Germinal center (tissue), 1 donor: ENCODE measurements at places on chromosomes 1 and 21.

GRCh38 chr1:28915031-28915895, 894 bp downstream of the EPB41 start:
- DNase-seq: peak; percentile 5

DNA sequence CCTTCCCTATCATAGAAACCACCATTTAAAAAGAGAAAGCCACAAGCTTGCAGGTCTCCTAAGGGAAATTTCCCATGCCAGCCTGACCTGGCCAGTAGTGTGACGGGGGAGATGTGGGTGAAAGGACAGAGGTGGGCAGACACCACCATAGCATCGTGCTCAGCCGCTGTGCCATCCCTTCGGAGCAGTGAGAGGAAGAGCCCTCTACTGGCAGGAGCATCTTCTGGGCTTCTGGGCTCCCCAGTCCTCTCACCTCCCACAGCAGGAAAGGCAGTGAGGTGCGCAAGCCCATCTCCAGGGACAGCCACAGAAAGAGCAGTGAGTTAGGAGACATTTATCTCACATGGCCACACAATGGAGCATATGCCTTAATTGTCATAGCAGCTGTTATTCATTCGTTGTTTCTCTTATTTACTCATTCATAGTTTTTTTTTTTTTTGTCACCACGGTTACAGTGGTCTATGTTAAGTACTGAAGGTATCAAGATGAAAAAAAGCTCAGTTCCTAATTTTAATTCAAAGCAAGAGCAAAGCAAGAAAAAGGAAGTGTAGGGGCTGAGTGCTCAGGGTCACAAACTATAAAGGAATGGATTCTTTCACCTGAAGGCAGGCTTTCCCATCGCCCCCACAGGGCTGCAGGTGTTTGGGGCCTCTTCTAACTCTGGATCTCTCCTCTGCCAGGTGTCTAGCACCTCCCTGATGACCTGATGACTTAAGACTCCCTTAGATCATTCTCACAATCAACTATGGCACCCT, 48.8 kb upstream of the CAMK1G start:
- DNase-seq: no peak

DNA sequence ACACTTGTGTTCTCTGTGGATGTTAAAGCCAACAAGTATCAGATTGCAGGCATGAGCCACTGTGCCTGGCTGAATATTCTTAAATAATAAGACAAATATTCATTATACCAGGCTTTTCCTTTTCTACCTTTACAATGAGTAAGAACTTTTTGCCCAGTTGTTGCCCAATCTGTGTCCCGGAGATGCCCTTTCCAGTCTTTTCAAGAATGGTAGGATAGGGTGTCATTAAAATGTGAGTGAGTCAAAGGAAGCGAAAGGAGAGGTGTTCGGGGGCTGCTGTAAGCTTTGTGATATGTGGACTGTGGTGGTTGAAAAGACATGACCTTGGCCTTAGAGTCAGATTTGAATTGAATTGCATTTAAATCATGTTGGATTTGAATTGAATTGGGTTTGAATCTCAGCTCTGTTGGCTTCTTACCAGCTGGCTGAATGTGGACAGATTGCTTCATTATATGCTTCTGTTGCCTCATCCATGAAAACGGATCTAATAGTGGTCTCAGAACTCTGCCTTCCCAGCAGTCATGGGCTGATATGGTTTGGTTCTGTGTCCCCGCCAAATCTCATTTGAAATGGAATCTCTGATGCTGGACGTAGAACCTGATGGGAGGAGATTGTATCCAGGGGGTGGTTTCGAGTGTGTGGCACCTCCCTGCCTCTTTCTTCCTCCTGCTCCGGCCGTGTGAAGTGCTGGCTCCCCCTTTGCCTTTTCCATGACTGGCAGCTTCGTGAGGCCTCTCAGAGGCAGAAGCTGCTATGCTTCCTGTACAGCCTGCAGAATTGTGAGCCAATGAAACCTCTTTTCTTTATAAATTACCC, 22.7 kb upstream of the AADACL3 start:
- DNase-seq: no peak

GRCh38 chr1:109391626-109392025, 6.1 kb downstream of the SORT1 start:
- peak; percentile 31 for DNase-seq

DNA sequence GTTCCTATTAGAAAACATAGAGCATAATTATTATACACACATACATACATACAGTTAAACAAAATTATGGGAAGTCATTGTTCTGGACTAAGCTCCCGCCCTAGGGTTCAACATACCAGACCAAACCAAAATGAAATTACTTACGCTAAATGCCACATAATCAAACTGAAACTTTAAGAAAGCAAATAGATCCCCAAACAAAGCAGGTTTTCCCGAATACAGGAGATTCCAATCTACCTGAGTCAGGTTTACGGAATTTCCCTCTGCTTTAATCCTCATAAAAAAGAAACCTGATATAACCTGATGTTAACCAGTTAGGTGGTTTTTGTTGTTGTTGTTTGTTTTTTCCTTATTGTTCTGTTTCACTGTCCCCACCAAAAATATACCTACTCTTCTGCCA, 1886.9 kb downstream of the NCAM2 start:
- no peak for DNase-seq

DNA sequence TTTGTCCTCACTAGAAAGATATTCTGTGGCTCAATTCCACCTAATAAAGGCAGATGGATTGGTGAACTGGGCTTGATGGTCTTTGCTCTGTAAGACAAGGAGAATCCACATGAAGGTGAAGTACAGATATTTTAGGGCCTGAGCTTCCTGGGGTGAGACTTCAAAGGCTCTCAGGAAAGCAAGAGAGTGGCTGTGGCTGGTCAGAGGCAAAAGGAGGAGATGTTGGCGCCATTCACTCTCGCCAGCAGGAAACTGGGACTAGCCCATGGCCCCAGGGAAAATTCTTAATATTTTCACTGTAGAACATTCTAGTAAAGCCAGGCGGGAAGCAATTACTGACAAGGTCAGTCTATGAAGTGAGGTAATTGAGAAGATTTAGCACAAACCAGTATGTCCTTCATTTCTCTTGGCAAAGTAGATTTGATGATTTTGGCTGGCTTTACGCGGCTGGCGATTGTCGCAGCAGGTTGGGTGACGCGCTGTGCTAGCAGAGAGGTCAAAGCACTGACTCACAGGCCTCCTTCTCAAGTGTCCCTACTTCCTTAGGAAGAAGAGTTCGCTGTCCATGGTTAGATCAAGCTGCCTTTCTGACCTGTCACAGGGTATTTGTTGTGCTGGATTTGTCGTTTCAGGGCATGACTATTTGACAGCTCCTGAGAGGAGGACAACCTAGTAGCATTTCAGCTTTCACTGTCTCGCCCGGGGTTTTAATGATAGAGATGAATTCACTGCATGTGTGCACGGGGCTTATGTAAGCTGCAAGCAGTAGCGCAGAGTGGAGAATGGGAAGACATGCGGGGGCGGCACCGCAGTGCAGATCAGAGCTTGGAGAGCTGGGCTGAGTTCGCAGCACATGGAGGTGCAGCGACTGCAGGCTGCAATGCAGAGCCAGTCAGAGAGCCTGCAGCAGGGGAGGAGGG, 32.7 kb downstream of the XCL1 start:
- DNase-seq: no peak

GRCh38 chr1:80212948-80213347, 1206.4 kb upstream of the ADGRL4 start:
- no peak for DNase-seq

GRCh38 chr1:172179918-172180317, 240.6 kb upstream of the C1orf105 start:
- DNase-seq: no peak

DNA sequence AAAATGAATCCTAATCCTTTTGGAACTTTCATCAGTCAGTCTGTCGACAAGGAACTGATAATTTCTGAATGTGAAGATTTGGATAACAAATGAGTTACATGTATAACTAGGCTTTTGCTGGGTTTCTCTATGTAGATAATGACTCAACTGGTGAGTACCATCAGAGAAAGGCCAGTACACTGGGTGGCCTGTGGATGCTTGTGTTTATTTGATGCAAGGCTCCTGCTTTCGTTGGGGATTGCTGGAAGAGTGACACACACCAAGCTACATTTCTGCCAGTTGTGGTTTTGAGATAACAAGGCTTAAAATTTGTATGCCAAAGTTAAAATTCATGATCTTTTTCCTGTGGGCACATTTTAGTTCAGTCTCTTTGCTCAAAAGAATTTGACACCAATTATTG, 115.7 kb upstream of the UBE2U start:
- no peak for DNase-seq

DNA sequence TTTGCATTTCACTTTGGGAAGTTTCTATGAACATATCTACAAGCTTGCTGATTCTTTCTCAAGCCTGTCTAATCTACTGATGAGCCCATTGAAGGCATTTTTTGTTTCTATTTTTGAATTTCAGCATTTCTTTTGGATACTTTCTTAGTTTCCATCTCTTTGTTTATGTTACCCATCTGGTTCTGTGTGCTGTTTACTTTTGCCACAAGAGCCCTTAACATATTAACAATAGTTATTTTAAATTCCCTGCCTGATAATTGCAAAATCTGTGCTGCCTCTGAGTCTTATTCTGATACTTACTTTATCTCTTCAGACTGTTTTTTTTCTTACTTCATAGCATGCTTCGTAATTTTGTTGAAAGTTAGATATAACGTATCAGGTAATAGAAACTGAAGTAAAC, 75.8 kb upstream of the ZRANB2 start:
- no peak for DNase-seq

GRCh38 chr1:66247415-66248208, 286.3 kb upstream of the SGIP1 start:
- DNase-seq: no peak

DNA sequence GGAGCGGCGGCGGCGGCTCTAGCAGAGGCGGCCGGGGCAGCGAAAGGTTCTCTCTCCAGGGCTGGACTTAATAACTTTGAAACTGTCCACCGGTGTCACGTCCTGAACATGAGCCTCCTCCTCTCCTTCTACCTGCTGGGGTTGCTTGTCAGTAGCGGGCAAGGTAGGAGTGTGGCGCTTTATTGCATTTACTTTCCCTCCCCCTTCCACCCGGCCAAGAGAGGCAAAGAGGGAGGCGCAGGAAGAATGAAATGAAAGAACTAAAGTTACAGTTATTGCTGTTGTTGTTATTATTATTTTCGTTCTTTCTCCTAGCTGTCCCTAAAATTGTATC, 214 bp downstream of the NCAM2 start:
- DNase-seq: no peak

DNA sequence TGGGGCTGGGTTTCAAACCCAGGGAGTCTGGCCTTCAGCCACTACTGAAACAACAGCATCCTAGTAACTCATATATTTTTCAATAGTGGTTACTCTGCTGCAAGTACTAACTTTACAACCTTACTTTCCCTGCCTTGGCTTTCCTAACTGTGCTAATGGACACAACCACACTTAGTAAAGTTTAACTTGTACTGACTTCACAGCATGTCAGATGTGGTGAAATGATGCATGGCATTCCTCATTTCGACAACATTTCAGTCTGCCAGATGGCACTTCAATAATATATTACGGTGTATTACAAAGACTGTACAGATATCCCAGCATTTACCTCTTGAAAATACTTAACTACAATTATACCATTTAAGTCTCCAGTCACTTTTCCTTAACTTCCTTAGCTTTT, 27.8 kb downstream of the LRRC7 start:
- no peak for DNase-seq

GRCh38 chr1:86318436-86318835, 77.7 kb downstream of the ODF2L start:
- no peak for DNase-seq

DNA sequence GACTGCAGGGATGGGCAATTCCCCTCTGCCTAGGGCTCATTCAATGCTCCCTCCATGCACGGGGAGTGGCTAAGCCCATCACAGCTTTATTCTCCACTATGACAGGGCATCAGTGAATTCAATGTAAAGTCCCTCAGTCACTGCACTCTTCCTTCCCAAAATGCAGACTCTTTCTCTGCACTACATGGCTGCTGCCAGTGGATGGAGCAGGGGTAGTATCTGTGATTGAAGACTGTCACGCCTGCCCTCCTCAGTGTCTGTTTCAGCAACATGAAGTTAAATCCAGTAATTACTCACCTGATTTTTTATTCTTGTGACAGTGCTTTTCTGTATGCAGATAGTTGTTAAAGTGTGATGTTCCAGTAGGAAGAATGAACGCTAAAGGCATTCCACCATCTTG, 1323.2 kb downstream of the AMY1C start:
- DNase-seq: no peak

GRCh38 chr1:25698252-25698651, 81.7 kb downstream of the MAN1C1 start:
- no peak for DNase-seq

DNA sequence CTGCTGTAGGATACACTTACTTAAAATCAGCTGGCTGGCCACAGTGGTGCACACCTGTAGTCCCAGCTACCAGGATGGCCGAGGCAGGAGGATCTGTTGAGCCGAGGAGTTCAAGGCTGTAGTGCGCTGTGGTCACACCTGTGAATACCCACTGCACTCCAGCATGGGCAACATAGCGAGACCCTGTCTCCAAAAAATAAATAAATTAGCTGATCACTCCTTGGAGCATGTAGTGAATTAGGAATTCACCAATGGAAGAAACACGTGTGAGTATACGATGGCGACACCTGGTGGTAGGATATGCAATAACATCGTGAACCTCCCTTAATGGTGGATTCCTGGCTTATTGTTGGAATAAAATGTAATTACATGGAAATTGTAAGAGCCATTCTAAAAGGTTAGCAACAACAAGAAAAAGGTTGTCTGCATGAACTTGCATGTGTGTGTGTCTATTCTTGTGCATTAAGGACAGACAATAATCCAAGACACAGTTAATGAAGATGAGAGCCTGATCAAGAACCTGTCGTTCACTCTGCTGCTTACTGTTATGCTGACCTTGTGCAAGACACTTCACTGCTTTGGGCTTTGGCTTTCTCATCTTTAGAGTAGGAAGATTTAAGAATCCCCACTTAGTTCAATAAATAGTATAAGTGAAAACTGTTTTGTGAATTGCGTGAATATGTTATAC, 38.6 kb upstream of the COX20 start:
- peak; percentile 54 for DNase-seq

DNA sequence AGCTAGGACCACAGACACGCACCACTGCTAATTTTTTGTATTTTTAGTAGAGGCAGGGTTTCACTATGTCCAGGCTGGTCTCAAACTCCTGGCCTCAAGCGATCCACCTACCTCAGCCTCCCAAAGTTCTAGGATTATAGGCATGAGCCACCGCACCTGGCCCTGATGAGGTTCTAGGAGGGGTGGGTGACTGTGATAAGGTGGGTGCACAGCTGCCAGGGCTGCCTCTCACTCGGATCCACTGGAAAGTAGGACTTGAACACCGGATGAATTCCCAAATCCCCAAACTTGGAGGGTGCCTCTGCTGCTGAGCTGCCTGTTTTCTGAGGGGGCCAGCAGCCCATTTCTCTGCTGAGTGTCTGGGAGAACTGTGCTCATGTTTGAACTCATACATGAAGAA, 68.2 kb upstream of the PARP1 start:
- no peak for DNase-seq

GRCh38 chr21:43924421-43925095, 59.5 kb downstream of the AGPAT3 start:
- no peak for DNase-seq

DNA sequence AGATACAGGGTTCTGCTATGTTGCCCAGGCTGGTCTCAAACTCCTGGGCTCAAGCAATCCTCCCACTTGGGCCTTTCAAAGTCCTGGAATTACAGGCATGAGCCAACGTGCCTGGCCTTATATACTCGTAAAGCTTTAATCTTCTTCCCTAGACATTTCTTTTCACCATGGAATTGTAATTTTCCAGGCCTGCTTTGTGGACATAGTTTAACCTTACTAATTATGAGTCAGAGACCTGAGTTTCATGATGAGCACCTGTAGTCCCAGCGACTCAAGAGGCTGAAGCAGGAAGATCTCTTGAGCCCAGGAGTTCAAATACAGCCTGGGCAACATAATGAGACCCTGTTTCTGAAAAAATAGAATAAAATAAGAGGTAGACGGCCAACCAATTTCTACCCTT, 12.3 kb downstream of the PATJ start:
- DNase-seq: no peak
